ENCODE measurements at places on chromosomes 1 and 21. TPM values are rescaled to one million over a fixed set of nuclear protein-coding genes. Genes with fewer than 3 reads are reported as not detected.

Gene CYB561D1
- total RNA-seq, result 4.9 TPM

Gene UMODL1
- not detected for total RNA-seq

Gene GSTM5
- 13.7 TPM for total RNA-seq

Gene LRRC7
- 3.4 TPM for total RNA-seq

GRCh38 chr1:245575710-245576109, 420.9 kb downstream of the KIF26B start:
- DNase-seq, result no peak

DNA sequence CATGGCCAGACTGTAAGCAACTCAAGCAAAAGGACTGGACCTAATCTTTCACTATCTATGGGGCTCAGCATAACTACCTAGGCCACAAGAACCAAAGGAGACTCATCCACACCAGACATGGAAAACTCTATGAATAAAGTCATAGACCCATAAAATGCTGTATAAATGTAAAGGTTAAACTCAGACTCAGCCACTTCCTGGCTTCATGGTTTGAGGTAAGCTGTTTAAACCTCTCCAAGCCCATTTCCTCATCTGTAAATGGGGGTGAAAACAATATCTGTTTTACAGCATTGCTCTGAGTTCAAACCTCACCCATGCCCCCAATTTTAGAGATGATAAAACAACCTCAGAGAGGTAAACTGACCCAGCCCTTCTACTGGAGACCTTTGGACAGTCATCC, 4.0 kb upstream of the SMIM12 start:
- no peak for DNase-seq

DNA sequence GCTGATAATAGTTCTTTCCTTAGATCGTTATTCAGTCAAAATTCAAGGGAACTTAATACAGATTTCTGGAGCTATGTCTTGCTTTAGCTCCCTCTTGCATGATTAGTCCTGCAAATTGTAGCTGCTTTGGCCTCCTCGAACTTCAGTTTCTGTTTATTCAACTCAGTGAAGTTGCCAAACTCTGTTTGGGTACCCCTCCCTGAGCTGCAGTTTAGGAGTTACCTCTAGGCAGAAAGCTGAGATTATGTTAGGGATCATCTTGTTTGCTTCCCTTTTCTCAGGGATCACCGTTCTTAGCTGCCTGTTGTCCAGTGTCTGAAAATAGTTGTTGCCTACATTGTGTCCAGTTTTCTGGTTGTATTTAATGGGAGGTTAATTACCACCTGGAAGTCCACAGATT, 43.5 kb downstream of the SNX27 start:
- no peak for DNase-seq

DNA sequence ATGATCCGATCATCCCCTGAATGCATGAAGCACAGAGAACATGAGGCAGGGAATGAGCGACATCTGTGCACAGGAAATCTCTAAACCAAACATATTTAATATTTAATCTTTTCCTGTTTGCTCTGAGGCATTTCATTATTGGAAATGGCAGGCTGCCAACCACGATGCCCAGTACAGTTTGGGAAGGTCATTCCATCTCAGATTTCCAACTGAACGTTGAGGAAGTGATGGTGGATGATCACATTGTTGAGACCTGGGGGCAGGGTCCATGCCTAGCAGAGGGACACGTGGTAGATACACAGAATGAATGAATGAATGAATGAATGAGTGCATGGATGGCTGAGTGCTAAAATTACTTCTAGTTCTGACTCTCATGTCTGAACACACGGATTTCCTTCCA, 15.9 kb upstream of the FASLG start:
- no peak for DNase-seq

DNA sequence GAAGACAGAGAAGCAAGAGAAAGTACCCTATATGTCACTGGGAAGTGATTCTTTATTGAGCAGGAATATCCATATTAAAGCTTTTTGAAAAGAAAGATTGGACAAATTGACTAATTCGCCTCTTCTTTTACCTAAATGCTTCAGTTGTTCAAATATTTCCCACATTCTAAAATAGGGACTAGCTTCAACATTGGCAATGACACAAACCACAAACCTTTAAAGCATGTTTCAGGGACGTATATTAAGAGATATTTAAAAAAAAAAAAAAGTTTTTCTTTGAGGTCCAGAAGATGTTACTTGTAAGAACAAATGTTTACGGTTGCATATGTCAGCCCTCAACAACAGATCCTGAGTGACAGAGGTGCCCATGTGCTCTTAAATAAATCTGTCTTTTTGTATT, 235.0 kb upstream of the NFIA start:
- no peak for DNase-seq

- DNase-seq, result no peak
Observed at GRCh38 chr1:25460020-25460419, 29.3 kb downstream of the MACO1 start.

GRCh38 chr1:117565745-117566455, 39.9 kb upstream of the TENT5C start:
- no peak for DNase-seq

- no peak for DNase-seq
Observed at GRCh38 chr1:93699049-93699384, 17.4 kb upstream of the BCAR3 start.

DNA sequence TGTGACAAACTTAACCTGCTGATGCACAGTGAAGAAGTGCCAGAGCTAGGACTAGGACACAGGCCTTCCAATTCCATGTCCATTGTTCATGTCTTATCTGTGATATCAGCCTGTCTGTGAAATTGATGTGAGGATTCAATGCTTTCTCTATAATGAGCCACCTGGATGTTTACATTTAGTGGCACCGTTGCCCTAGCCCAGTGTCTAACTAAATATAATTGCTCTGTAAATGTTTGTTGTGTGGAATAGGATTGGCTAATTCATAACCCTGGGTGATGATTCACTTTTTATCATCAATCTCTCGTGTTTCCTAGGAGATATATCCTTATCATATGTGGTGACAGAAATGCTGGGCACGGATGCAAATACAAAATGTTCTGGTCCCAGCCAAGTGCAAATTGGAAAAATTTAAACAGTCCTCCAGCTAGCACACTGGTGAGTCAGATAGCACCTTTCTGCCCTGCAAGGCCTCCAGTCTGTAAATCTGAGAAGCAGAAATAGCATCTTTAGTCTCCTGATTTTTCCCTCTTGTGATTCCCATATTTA, 46.9 kb upstream of the GNG12 start:
- no peak for DNase-seq

DNA sequence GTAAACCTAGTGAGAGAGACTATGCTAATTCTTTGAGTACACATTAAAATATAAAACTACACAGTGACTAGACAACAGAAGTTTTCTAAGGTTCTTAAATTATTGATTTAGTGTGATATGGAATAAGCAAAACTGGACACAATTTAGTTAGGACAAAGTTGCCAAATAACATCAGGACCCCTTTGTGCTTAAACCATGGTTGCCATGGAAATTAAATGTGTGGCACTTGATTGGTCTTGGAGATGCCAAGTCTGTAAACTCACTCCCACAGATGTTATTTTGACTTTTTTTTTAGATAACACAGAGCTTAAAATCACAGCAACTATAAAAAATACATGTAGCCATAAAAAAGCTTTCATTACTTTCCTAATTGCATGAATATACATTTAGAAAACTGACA, 234.6 kb downstream of the BRINP3 start:
- no peak for DNase-seq

DNA sequence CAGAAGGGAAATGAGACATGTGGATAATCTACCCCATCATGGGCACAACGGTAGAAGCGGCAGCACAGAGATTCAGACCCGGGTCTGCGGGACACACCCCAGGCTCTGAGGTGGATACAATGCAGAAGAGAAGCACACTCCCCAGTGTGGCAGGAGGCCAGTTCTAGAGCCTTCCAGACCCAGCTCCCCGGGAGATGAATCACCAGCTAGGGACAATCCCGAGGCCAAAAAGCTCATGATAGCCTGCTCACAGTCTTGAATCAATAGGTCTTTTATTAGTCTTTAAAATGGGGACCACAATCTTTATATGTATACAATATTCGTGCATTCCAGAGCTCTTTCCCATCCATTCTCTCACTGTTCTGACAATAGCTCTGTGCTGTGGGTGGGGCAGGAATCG, 57.3 kb upstream of the DIRAS3 start:
- no peak for DNase-seq

- DNase-seq, result peak; percentile 64
Observed at GRCh38 chr1:15616373-15617172, 685 bp upstream of the DDI2 start.

DNA sequence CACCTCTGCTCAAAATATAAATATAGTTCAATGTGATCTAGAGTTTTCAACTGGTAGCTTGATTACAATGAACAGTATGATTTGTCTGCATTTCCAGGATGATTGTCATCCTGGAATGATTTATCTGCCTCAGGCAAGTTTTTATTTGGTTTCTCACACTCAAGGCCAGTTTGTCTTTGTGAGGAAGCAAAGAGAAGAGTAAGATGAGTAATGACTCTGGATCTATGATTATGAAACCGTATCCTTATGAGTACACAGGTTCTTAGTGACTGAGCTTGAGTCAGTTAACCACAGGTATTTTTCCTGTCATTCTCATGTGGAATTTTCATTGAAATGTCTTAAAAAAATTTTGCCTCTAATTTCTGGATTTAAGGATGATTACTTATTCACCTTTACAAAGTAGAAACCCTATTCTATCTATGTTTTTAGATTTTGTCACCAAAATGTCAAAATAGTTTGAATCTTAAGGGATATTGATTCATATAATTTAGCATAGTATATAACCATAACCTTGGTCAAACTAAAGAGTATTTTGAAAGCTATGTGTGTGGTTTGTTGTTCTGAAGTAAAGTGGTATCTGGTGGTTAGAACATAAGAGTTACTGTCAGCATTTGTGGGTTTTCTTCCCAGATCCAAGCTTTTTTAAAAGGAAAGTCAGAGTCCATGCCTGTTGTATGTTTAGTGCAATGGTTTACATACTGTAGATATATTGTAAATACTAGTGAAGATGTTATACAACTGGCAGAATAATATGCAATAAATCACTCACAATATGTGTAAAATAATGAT, 145.0 kb downstream of the RASAL2 start:
- DNase-seq, result no peak

GRCh38 chr1:78667939-78668338, 18.3 kb downstream of the IFI44 start:
- no peak for DNase-seq

Data from right cardiac atrium (tissue), 5 donors.